Effector CD4-positive, alpha-beta T cell (primary cell): ENCODE measurements at places on chromosomes 2 and 18.

- DNase-seq: no peak
Observed at GRCh38 chr2:236008857-236009256, 159.3 kb downstream of the GBX2 start.

DNA sequence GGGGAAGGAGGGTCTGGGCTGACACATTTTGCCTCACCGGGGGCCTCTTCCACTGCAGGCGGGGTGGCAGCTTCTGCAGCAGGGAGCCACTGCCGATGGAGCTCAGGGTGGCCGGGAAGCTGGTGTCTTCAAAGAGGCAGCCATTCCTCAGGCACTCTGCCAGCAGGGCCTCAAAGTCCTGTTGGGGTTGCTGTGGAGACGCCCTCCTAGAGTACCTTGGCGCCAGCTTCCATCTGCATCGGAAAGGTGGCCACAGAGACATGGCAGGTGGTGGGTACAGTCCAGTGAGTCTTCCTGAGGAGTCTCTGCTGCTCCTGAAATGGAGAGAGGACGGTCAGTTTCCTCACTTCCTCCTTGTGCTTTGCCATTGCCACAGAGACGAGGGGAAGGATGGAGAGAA lies 12.1 kb downstream of the CAPN14 start:
- DNase-seq: no peak

GRCh38 chr2:39150102-39150562 lies 29.3 kb upstream of the SOS1 start:
- DNase-seq: no peak

GRCh38 chr2:3420769-3421397 lies 41.4 kb downstream of the TRAPPC12 start:
- no peak for DNase-seq

- DNase-seq: no peak
Observed at GRCh38 chr18:36309436-36310391, 12.2 kb downstream of the FHOD3 start.

DNA sequence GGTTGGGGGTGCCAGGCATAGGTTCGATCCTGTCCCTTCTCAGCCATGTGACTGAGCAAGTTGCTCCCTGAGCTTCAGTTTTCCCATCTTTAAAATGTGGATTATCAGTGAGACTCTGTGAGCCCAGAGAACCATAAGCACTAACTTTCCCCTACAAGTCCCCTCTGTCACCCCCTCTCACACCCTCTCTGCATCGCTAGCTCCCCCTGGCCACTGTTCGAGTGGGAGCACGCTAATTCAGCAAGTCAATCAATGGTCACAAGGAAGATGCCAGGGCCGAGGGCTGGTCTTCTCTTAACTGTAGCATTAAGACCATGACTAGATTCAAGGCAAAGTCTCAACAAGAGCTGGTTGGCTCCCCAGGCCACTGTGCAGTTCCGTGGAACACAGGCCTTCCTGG lies 66.2 kb downstream of the BCL2L11 start:
- DNase-seq: no peak

DNA sequence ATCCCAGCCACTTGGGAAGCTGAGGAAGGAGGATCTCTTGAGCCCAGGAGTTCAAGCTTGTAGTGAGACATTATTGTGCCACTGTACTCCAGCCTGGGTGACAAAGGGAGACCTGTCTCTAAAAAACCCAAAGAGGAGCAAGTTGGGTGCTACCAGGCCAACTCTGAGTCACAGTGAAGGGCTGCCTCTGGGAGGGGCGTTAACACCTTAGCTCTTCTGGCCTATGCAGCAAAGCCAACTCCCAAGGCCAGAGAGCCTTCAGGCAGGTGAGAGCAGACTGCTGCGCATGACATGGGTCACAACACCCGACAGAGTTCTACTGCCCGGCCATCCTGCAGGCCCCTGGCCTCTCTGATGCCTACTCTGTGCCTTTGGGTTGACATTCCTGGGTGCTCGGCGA lies 32.6 kb upstream of the ATG16L1 start:
- DNase-seq: no peak

GRCh38 chr18:9944805-9945204 lies 31.0 kb downstream of the VAPA start:
- DNase-seq: no peak

DNA sequence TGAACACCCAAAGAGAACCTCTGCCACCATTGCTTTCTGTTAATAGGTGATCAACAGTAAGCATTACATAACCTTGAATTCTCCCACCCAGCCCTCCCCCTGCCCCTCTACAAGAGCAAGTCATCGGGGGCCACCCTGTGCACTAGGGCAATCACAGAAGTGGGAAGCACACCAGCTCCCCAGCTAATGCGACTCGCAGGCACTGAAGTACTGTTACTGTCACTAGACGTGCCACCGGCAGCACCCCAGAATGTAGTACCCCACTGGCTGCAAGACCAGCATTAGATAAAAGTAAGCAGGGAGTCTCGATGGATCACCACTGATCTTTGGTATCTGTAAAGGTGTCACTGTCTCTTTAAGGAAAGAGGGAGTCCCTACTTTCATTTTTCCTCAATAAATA lies 167.6 kb downstream of the FAM210A start:
- DNase-seq: no peak

GRCh38 chr18:63004466-63005089 lies 289.2 kb downstream of the PHLPP1 start:
- DNase-seq: no peak

- DNase-seq: no peak
Observed at GRCh38 chr2:189409131-189409530, 32.1 kb upstream of the WDR75 start.

GRCh38 chr18:78722386-78722785 lies 257.2 kb upstream of the SALL3 start:
- DNase-seq: no peak

DNA sequence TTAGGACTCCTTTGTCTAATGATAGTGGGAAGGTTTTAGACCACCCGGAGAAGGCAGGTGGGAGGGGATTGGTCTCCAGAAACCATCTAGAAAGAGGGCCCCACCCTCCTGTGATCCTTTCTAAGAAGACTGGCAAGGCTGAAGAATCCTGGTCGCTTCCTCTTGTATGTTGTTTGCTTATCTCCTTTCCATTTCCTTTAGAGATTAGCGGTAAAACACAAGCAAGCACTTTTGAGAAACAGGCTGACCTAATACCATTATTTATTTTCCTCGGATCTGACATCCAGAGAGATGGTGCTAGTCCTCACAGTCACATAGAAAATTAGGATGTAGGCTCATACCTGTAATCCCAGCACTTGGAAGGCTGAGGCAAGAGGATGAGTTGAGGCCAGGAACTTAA lies 45.2 kb upstream of the SPRED2 start:
- DNase-seq: no peak

DNA sequence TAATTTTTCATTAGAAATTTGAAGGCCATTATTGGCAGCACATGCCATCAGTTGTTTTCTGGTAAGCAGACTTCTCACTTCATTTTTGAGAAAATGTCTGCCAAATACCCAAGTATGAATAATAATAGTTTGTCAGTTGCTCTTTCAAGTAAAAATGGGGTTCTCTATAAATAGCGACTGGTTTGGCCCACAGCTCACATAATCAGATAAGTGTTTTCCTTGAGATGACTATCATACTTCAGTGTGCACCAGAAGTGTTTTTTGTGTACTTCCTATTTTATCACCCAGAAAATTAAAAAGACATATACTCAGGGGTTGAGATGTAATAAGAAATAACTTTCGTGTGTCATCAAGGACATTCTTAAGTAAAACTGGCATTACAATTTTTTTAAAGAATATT lies 147.1 kb downstream of the PHLPP1 start:
- DNase-seq: no peak

- DNase-seq: no peak
Observed at GRCh38 chr18:3151399-3152264, 68.1 kb downstream of the MYOM1 start.

GRCh38 chr2:54559593-54560145 lies 103.5 kb downstream of the SPTBN1 start:
- DNase-seq: no peak

DNA sequence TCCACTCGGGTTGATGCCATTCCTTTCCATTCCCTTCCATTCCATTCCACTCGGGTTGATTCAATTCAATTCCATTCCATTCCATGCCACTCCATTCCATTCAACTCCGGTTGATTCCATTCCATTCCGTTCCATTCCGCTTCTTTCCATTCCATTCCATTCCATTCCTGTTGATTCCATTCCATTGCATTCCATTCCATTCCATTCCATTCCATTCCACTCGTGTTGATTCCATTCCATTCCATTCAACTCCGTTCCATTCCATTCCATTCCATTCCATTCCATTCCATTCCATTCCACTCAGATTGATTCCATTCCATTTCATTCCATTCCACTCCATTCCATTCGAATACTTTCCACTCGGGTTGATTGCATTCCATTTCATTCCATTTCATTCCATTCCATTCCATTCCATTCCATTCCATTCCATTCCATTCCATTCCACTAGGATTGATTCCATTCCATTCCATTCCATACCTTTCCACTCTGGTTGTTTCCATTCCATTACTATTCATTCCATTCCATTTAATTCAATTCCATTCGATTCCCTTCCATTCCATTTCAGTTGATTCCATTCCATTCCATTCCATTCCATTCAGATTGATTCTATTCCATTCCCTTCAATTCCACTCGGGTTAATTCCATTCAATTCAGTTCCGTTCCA lies 1141.8 kb downstream of the RPIA start:
- no peak for DNase-seq
